ENCODE measurements at places on chromosomes 1 and 21.

DNA sequence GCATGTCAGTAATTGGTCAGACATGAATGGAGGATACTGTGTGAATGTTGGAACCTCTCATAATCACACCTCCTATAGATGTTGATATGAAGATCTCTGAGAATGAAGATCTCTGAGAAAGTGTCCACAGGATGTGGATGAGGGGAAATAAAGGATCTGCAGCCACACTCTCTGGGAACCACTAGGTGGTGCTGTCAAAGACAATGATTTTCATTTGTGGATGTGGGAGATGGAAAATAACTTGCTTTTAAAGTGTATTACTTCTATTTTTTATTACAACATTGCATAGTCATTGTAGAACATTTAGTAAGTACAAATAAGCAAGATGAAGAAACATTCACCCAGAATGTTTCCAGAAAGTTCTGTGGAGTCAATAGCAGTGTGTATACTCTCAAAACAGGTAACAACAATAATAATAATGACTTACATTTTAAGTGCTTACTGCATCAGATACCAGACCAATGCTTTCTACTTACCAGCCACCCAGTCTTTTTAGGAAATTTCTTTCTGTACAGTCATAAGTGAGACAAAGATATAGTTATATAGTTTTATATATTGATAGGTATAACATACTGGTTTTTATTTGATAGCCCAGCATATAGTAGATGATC, 128.2 kb downstream of the ATG4C start:
- DNase-seq: no peak

- DNase-seq: no peak
These were observed 4.2 kb upstream of the C1orf174 start for GRCh38 chr1:3904006-3904842.

- DNase-seq: no peak
These were observed 1212.3 kb upstream of the NCAM2 start for GRCh38 chr21:19785941-19786340.

GRCh38 chr1:107795441-107795840, 169.5 kb downstream of the VAV3 start:
- DNase-seq: no peak

DNA sequence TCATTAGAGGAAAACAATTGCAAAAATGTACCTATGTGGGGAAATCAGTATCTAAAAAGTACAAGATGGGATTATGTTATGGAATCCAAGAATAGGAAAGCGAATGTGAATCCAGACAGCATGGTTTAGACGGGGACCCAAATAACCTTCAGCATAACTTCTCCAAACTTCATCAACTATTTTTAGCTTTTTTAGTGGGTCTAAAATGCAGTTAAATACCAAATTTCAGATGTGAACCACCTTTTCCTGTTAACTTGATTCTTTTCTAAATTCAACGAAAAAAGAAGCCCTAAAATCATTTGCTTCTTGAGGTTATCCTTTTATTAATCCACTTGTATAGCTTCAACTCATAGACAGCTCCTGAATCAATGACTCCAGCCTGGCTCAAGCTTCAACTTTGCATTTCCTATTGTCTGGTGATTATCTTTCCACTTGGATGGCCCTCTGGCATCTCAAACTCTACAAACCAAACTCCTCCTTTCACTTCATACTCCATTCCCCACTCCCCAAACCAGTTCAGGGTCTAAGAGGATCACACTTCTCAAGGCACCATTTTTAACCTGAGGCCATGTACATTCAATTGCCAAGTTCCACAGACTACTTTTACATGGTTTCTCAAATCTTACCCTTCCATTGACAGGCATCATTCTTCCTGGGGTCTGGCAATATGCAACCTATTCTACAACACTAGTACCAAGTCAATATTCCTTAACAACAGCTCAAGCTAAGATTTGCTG, 7.4 kb downstream of the ERRFI1 start:
- no peak for DNase-seq
